ENCODE measurements at places on chromosomes 6 and 20.

DNA sequence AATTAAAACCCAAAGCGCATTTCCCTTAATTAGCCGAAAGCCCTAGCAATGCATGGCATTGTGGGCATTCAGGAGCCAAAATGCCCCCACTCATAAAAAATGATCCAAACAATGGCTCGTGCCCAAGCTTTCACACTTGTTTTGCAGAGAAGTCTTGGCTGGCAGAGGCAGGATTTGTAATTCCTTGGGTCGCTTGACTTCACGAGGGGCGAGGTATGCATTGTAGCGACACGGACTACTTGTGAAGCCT is 613 bp upstream of the SASH1 start:
- H3K27me3 ChIP-seq, result peaks cover 2% of the 10 kb centered on the region
- no peak for DNase-seq
- peak overlapping the region; percentile 69 for H3K27ac ChIP-seq

- H3K4me3 ChIP-seq, result no peak overlapping the region
- H3K27ac ChIP-seq, result peak overlapping the region; percentile 17
- no peaks in the 10 kb centered on the region for H3K36me3 ChIP-seq
- no peak for DNase-seq
- no peaks in the 10 kb centered on the region for H3K27me3 ChIP-seq
These were observed 71.3 kb downstream of the ATXN1 start for GRCh38 chr6:16689788-16690607.

DNA sequence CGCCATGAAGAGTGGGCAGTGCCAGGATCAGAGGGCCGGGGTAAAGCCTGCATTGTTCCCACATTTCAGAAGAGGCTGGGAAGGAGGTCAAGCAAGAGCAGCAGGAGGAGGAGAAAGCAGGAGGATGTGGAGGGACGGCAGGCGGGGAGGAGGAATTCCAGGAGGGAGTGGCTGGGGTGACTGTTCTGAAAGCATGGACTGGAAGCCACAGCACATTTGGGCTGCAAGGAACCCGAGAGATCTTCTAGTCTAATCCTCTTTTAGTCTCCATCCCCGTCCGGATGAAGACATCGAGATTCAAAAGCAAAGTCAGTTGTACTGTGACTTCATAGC is 76.9 kb downstream of the FAM50B start:
- H3K4me3 ChIP-seq, result no peak overlapping the region
- H3K27ac ChIP-seq, result peak overlapping the region; percentile 27
- no peaks in the 10 kb centered on the region for H3K27me3 ChIP-seq
- peaks cover 42% of the 10 kb centered on the region for H3K4me1 ChIP-seq
- H3K36me3 ChIP-seq, result no peaks in the 10 kb centered on the region
- DNase-seq, result no peak

DNA sequence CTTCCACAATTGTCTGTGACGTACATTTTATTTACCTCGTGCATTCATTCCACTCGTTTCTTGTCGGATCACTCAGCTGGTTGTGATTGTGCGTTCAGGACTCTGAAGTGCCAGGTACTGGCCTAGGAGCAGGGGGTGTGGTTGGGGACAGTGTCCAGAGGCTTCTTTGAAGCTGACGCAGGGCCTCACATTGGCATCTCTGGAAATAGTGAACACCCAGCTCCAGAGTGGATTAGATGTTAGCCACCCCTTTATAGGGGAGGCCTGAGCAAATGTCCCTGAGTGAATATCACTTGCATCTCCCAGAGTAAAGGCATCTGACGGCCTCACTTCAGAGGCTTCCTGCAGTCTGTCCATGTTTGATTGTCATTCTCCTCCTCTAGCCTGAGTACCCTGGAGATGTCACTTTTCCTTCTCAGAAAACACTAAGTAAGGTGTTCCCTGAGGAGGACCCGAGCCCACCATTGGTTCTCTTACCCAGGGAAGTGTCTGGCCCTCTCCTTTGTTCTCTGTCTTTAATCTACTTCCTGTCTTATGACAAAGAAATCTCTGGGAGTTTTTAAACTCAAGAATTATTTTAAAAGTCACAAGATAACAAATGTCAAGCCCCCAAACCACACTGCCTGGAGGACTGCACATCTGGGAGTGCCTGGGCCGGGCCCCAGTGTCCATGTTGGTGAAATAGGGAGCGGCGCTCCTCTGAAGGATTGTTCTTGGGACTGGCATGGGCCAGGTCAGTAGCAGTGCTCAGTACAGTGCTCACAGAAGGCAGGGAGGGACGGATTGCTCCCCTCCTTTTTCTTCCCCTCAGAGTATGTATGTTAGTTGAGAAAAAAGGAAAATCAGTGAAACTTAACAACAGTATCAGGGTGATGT is 10.8 kb downstream of the STX16 start:
- H3K4me3 ChIP-seq, result no peak overlapping the region
- peaks cover 58% of the 10 kb centered on the region for H3K4me1 ChIP-seq
- H3K27me3 ChIP-seq, result no peaks in the 10 kb centered on the region
- H3K27ac ChIP-seq, result peak overlapping the region; percentile 70
- H3K36me3 ChIP-seq, result no peaks in the 10 kb centered on the region

DNA sequence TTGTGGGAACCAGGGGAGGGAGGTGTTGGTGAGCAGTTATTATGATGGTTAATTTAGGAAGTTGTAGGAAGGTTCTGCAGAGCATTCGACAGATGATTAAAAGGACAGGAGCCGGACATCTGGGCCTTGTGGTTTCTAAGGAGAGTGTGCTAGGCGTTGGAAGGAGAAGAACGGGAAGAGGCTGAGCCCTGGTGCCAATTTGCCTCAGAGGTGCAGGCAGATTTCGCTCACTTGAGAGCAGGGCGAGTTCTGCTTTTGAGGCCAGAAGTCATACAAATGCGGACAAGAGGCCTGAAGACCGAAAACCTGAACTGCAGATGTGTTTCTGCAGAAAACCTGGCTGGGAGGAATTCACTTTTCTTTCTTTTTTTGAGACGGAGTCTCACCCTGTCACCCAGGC is 30.5 kb upstream of the RPS6KA2 start:
- no peak for DNase-seq
- no peak overlapping the region for H3K27ac ChIP-seq
- H3K4me3 ChIP-seq, result no peak overlapping the region
- no peaks in the 10 kb centered on the region for H3K27me3 ChIP-seq
- H3K4me1 ChIP-seq, result peaks cover 20% of the 10 kb centered on the region
- H3K36me3 ChIP-seq, result no peaks in the 10 kb centered on the region

- no peak overlapping the region for H3K4me3 ChIP-seq
- H3K27me3 ChIP-seq, result no peaks in the 10 kb centered on the region
- DNase-seq, result no peak
- H3K27ac ChIP-seq, result no peak overlapping the region
- H3K4me1 ChIP-seq, result peaks cover 53% of the 10 kb centered on the region
These were observed 165.9 kb downstream of the JARID2 start for GRCh38 chr6:15411766-15412165.

- H3K27me3 ChIP-seq, result no peaks in the 10 kb centered on the region
- no peak overlapping the region for H3K27ac ChIP-seq
- H3K4me1 ChIP-seq, result no peaks in the 10 kb centered on the region
- H3K4me3 ChIP-seq, result no peak overlapping the region
These were observed 129.2 kb downstream of the MYB start for GRCh38 chr6:135310291-135310690.

GRCh38 chr6:37289931-37290330 is 32.0 kb upstream of the TMEM217 start:
- no peaks in the 10 kb centered on the region for H3K27me3 ChIP-seq
- peaks cover 3% of the 10 kb centered on the region for H3K4me1 ChIP-seq
- H3K36me3 ChIP-seq, result peaks cover 84% of the 10 kb centered on the region
- no peak overlapping the region for H3K27ac ChIP-seq
- H3K4me3 ChIP-seq, result no peak overlapping the region

DNA sequence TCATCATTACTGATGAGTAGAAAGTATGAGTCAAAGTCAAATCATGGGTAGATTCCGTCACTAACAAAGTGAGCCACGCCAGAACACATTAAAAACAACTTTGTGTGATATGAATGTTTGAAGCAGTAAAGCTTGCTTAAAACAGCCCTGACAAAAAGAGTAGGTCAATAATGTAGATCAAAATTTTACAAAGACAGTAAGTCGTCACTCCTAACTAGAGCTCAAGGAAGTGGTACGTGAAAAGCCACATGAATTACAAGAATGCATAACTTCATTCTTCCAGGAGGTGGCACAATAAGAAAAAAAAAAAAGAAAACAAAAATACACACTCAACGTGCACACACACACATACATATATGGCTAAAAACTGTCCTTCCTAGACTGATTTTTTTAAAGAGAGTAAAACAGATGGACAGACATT is 69.9 kb downstream of the HACE1 start:
- H3K4me1 ChIP-seq, result no peaks in the 10 kb centered on the region
- no peak overlapping the region for H3K27ac ChIP-seq
- H3K36me3 ChIP-seq, result no peaks in the 10 kb centered on the region
- no peaks in the 10 kb centered on the region for H3K27me3 ChIP-seq
- no peak for DNase-seq
- no peak overlapping the region for H3K4me3 ChIP-seq

DNA sequence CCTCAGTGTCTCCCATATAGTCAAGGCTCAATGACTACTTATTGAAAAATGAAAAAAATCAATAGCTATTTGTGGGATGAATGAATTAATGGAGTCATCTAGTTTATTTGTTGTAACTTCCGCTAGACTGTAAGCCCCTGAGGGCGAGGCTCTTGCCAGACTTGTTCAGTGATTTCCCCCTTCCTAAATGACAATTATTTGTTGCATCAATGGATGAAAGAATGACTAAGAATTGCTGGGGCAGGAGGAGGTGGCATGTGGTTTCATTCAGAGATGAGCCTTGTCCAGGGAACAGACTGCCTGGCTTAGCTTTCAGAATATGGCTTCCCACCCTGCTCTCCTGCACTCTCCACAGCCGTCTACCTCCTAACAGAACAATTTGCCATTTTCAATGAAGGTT is 1.1 kb upstream of the PRELID3B start:
- H3K27ac ChIP-seq, result peak overlapping the region; percentile 79
- H3K4me3 ChIP-seq, result no peak overlapping the region
- H3K27me3 ChIP-seq, result no peaks in the 10 kb centered on the region
- H3K36me3 ChIP-seq, result no peaks in the 10 kb centered on the region

DNA sequence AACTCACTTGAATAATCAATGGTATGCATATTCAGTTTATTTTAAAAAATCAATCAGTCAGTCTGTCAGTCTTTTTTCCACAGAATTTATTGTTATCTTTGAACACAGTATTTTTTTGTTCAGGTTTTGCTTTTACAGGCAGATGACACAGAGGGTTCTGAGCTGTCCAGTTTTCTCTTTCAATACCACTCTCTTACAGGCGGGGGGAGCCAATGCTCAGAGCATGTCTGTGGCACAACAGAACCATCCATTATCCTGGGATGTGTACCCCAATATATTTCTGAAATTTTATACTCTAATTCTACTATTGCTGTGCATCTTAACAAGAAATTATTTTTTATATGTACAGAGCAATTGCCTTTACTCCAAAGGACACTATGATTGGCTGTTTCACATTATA is 21.2 kb downstream of the ROS1 start:
- H3K36me3 ChIP-seq, result no peaks in the 10 kb centered on the region
- H3K4me3 ChIP-seq, result no peak overlapping the region
- no peak for DNase-seq
- no peaks in the 10 kb centered on the region for H3K27me3 ChIP-seq

DNA sequence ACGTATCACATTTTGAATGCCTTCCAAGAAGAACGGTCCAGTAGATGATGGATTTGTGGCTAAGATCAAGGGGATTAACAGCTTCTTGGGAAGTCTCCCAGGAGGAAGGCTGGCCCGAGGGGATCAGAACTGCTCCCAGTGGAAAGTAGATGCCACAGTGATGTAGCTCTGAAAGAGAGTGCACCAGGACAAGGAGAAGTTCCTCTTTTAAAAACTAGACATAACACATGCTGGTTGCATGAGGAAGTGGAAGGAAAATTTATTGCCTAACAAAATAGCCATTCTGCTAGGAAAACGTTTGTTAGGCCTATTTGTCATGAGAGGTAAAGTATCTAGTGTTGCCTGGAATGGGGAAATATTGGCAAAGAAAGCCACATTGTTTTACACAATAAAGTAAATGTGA is 87.8 kb downstream of the CDH26 start:
- H3K36me3 ChIP-seq, result no peaks in the 10 kb centered on the region
- H3K4me3 ChIP-seq, result no peak overlapping the region
- no peaks in the 10 kb centered on the region for H3K27me3 ChIP-seq
- peaks cover 24% of the 10 kb centered on the region for H3K4me1 ChIP-seq

DNA sequence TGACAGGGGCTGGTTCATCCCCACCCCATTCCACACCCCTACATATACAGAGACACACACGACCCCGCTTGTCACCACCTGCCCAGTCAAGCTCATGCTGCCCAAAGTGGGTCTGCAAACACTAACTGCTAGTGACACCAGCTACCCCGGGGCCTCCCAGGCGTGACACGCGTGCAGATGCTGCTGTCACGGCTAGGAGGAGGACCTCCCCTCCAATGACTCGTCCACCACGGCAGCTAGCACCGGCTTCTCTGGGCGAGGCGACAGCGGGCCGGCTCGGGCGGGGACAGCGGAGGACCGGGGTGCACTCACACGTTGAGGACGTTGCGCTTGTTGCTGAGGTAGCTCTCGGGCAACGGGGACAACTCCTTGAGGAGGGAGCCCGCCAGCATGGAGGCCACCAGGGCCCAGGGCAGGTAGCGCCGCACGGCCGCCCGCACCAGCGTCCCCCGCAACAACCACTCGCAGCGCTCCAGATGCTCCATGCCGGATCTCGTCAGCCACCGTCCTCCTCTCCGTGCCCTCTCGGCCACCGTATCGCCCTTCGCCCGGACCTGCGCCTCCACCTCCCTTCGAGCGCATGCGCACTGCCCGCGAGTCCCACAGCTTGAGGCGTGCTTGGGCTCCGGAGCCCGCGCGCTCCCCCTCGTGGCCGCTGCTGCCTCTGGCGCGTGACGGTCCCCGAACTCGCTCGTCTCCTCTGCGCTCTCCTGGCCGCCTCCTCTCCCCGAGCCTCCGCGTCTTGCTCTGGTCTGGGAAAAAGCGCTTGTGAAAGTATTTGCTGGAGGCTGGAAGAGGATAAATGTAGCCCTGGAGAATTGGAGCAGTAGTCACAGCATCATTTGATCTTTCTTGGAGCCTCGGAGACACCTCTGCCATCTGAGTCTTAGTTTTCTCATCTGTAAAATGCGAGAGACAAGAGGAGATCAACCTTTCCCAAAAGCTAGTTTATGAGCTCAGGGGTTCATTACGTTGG is at the start of gene FITM2:
TSS of gene FITM2 (minus strand) at position 539 of the 976 bp plus-strand sequence. CDS start at position 485, 54 bp downstream.
- H3K4me1 ChIP-seq, result peaks cover 15% of the 10 kb centered on the region
- no peaks in the 10 kb centered on the region for H3K36me3 ChIP-seq
- no peaks in the 10 kb centered on the region for H3K27me3 ChIP-seq
- H3K4me3 ChIP-seq, result peak within 1 kb of the TSS; percentile 93
- H3K27ac ChIP-seq, result peak within 1 kb of the TSS; percentile 83

DNA sequence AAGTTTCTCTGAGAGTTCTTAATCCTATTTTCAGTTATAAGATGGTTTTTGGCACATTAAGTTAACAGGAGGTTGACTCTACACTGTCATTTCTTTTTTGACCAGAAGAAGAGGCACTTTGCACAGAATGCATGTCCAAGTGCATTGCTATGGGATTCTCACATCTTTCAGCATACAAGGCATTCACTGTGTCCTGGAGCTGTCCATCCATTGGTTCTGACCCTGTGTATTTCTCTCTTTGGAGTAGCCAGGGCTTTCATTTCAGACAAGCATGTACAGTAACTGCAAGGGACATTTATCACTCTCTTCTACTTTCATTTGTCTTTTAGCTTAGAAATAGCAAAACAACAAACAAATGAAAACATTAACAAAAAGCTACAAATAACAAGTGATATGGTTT is 275.1 kb upstream of the IMPG1 start:
- DNase-seq, result no peak
- H3K27ac ChIP-seq, result no peak overlapping the region
- no peak overlapping the region for H3K4me3 ChIP-seq
- H3K36me3 ChIP-seq, result no peaks in the 10 kb centered on the region

- H3K4me3 ChIP-seq, result peak within 1 kb of the TSS; percentile 67
- no peaks in the 10 kb centered on the region for H3K36me3 ChIP-seq
- DNase-seq, result no peak
- H3K27ac ChIP-seq, result peak within 1 kb of the TSS; percentile 82
These were observed at the start of gene CD93 for GRCh38 chr20:23086056-23086566. Gene CD93, minus strand, starts transcription at chr20:23086324. Its CDS starts 132 bp downstream, at chr20:23086192.

Data from psoas muscle (tissue), 8 donors.